ENCODE measurements at places on chromosomes 6 and 20. TPM values are rescaled to one million over a fixed set of nuclear protein-coding genes. Genes with fewer than 3 reads are reported as not detected.

SLC26A8 gene
- 1.5 TPM for total RNA-seq

PLG gene
- total RNA-seq, result 0.58 TPM

TCF15 gene
- 2.1 TPM for total RNA-seq

PRICKLE4 gene
- 9.0 TPM for total RNA-seq

ZFP57 gene
- not detected for total RNA-seq

TRDN gene
- 4.2 TPM for total RNA-seq

RAD21L1 gene
- not detected for total RNA-seq

GTF3C6 gene
- total RNA-seq, result 35.5 TPM

RIPOR2 gene
- 17.0 TPM for total RNA-seq

HDDC2 gene
- total RNA-seq, result 58.4 TPM

DACT2 gene
- total RNA-seq, result 1.9 TPM

PPP1R3G gene
- total RNA-seq, result 1.7 TPM

DNA sequence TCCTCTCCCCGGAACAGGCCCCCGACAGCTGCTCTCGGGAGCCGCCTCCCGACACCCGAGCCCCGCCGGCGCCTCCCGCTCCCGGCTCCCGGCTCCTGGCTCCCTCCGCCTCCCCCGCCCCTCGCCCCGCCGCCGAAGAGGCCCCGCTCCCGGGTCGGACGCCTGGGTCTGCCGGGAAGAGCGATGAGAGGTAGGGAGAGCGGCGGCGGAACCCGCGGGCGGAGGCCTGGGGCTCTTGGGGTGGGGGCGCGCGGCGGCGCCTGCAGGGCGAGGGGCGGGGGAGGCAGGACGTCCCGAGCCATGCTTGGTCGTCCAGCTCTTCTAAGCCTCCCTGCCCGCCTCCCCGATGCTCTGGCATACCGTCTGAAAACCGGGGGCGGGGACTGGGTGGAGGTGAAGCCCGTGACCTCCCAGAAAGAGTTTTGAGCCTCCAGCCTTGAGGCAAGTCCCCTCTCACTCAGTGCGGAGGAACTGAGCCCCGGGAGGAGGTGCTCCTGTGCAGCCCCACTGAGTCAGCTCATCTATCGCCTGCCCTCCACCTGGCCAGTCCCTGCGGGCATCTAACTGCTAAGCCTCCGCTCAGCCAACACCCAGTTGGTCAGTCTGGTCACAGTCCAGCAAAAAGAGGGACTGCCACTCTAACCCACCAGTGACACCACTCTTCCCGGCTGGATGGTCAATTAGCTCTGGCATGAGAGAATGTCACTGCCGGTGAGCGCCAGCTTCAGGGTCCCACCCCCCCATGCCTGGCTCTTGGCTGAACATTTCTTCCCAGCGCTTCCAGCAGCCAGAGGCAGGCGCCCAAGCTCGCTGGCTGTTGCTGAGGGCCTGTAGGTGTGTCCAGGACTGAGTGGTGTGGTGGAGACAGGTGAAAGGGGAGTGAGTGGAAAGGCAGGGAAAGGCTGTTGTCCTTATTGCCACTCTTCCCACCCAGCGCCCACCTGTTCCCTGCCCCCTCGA is 482 bp downstream of the DDR1 start:
- DNase-seq, result peak; percentile 73

GRCh38 chr20:24812373-24812772 is 136.7 kb upstream of the CST7 start:
- DNase-seq, result no peak

DNA sequence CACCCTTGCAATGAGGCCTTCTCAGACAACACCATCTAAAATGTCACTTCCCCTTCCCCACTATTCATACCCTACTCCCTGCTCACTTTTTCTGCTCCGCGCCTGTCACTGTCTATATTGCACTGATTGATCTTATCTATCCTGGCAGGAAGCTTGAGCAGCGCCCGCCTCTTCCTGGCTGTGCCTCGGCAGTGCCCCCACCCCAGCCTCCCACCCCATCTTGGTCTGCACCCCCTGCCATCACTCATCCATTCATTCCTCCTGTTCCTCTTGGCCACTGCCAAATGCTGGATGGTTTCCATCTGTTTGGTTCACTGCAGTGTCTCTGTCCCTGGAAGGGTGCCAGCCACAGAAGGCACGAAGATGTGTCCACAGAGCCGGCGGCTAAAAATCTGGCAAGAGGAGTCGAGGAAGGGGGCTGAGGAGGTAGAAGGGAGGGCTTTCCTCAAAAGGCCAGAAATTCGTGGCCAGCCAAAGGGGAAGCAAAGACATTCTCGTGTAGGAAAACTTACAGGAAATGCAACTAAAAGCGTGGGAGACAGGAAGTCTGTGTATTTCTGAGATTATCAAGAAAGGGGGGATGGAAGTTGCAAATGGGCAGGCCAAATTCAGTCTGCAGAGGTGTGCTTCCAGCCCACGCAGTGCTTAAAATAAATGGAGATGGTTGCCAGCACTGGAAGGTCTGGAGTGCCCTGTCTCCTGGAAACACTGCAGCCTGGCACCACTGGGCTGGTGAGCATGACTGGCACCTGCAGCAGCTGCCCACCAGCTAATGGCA is 27.6 kb downstream of the SYNJ2 start:
- no peak for DNase-seq

DNA sequence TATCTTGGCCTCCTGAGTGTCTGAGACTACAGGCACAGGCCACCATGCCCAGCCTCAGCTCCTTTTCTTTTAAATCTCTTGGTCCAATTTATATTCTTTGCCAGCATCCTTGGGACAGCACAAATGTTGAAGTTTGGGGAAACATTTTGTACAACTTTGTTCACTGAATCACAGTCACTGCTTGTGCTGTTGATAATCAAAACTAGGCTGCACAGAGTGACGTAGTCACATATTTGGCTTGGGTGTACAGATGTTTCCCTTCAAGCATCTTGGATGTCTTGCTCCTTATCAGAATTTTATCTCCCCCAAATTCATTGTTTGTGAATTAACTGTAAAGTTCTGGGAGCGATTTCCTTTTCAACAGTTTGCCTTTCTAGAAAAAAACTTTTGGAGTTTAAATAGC is 17.9 kb downstream of the CARMIL1 start:
- no peak for DNase-seq

GRCh38 chr6:36131511-36132245 is 1.4 kb downstream of the MAPK13 start:
- DNase-seq, result peak; percentile 64

GRCh38 chr20:45300961-45301360 is 5.7 kb upstream of the RBPJL start:
- no peak for DNase-seq

DNA sequence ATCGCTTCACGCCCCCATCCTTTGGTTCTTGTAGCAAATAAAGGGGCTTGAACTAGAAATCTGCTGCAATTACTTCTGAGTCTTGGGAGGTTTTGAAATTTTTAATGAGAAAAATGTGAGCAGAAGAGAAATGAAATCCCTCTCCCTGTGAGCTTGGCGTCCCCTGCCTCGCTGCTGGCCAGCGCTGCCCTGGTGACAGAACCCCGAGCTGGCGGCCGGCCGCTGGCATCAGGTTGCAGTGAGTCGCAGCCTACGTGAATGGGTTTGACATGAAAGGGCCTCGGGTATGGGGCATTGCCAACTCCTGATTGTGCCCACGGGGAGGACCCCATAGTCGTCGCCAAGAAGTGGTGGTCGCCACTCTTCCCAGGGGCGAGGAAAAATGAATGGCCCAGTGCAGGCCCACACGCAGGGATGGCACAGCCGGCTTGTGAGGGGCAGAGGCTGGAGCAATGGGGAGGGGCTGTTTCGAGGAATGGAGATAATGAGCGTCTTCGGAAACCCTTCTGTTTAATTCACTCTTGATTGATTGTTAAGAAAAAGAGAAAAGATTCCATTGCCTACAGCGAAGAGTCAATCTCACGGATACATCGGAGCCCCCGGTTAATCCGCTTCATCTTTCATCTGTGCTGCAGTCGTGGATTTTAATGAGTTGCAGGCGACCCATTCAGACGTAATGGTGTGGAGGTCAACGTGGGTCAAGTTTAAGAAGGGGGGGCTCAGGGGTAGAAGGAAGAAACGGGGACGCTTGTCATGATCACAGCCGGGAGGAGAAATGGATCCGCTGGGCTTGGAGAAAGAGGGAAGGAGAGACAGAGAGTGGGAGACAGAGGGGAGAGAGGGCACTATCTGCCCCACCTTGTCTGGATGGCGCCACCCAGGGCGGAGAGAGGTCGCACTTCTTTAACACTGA is 380.1 kb downstream of the THBS2 start:
- no peak for DNase-seq

DNA sequence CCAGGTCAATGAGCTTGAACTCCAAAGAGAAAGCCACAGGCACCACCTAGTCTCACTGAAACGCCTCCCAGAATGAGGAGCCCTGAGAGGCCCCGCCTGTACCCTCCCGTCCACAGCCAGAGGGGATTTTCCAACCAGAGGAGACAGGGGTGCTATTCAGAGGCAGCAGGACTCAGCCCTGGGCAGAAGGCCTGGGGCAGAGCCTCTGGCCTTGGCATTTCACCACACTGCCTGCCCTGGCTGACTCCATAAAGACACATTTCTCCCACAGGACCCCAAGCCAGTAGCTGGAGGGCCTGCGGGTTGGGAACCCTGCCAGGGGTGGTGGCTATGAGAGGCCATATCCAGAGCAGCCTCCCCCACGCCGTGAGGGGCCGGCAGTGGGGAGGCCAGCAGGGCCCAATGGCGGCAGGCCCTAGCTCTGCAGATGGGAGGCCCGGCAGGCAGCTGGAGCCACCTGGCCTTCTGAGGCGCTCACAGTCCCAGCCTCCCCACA is 159.3 kb downstream of the PREX1 start:
- DNase-seq, result peak; percentile 79

- no peak for DNase-seq
Observed at GRCh38 chr6:22057962-22058361, 238.9 kb downstream of the PRL start.

DNA sequence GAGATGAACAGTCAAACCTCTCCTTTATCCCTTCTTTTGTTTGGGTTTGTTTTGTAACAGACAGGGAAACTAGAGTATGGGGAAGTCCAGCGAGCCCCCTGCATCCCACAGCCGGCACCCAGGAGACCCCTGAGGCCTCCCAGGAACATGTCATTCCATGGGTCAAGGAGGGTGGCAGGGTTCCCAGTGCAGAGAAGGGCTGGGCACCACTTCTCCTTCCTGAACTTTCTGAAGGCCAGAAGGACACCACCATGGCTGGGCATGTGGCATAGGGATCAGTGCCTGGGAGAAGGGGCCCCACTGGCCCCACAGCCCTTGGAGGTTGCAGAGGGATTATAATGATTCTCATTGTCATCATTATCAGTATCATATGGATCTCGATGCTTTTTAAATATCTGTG is 13.9 kb upstream of the CST7 start:
- DNase-seq, result no peak

GRCh38 chr20:32465092-32465900 is 107.2 kb downstream of the ASXL1 start:
- no peak for DNase-seq

DNA sequence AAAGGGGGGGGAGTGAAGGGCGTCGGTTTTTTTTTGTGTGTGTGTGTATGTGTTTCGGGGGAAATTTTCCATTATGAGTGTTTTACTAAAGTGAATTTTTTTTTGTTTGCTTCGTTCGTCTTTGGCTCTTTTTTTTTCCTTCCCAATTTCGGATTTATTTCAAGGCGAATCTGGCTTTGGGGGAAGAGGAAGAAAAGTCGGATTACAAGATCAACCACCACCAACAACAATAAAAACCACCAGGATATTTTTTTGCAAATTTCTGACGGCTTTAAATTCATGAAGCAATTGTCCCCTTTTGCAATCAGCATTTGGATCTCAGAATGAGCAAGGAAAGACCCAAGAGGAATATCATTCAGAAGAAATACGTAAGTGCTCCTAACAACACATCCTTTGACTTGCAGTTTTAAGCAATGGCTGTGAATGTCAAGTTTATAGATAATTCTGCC is 372 bp downstream of the JARID2 start:
- DNase-seq, result no peak

DNA sequence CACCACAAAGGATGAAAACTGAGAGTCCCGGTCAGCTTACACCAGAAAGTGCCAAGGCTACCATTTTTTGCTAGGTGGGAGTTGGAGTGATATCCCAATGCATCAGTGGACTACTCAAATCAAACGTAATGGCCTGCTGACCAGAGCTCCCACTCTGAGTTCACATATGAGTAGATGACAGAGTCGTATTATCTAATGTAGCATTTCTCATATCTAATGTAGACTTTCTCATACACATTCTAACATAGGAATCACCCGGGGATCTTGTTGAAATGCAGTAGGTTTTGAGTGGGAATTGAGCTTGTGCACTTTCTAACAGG is 38.4 kb upstream of the FUCA2 start:
- DNase-seq, result no peak

- no peak for DNase-seq
Observed at GRCh38 chr6:35487658-35488516, 9.0 kb downstream of the TEAD3 start.

GRCh38 chr6:67016921-67017460 is 1310.0 kb upstream of the EYS start:
- DNase-seq, result no peak

DNA sequence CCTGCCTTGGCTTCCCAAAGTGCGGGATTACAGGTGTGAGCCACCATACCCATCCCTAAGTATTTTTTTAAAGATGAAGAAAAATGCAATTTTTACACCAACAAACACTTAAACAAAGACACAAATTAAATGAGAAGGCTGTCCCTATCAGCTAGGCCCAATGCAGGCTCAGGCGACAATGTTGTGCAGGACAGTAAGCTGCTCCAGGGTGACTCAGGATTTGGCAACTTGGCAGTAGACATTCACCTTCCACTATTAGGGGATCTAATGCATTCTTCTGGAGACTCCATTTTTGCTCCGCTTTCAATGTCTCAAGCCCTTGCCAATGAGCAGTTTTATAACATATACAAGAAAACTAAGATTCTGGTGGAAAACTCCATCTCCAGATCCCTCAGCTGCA is 19.7 kb downstream of the NDRG3 start:
- no peak for DNase-seq

DNA sequence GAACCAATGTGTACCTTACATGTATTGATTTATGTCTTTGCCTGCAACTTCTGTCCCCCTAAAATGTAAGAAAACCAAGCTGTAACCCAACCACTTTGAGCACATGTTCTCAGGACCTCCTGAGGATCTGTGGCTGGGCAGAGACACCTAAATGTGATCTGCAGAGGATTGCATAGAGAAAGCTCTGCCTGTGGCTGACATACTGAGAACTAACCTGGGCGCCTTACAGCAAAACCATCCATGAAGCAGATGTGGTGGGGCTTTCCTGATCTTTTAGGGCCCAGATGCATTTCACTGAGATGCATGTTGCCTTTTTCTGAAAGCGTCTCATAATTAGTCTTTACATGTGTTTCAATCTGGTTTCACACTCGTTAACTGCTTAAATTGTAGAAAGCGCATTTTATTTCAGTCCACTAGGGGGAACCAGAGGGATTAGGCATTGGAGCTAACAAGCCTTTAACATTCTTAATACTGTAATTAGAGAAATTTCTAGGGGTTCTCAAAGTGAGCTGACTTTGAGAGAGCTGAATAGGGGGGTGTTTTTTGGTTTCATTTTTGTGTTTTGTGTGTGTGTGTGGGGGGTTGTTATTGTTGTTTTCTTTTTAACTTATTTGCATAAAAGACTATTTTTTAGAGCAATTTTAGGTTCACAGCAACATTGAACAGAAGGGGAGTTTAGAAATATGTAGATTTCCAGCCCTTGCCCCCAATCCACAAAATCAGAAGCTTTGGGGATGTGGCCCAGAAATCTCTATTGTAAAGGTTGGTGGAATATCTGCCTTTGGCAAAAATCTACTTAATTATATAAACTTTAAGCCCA is 50.9 kb upstream of the FAM184A start:
- DNase-seq, result no peak

GRCh38 chr20:59835448-59836395 is 97.7 kb downstream of the SYCP2 start:
- DNase-seq, result no peak
